ENCODE measurements at places on chromosomes 1 and 21.

DNA sequence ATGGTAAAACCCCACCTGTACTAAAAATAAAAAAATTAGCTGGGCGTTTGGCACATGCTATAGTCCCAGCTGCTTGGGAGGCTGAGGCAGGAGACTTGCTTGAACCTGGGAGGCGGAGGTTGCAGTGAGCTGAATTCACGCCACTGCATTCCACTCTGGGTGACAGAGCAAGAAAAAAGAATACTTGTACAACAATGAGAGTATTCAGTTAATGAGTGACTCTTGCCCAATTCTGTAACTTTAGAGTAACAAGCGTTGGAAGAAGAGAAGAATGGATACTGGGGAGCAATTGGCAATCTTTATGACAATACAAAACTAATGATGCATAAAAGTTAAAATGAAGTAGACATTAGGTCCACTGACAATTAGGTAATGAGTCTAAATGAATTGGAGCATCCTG lies 10.5 kb downstream of the ANXA9 start:
- DNase-seq: no peak

GRCh38 chr21:38637161-38637560 lies 138.9 kb upstream of the ERG start:
- no peak for DNase-seq

DNA sequence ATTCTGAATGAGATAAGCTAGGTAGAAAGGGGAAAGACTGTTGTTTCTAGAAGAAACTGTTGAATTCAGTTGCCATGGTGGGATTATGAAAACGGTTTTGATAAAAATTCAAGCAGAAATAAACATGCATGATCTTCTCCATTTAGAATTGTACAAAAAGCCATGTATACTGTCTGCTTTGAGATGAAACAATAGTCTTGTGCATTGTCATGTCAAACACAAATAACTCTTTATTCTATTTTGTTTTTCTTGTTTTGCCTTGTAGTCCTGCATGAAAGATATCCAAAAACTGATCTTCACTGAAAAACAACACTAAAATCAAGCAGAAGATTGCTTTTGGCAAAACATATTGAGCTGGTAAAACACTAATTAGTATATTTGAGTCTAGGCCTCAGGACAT lies 659.9 kb downstream of the LTN1 start:
- DNase-seq: no peak

- peak; percentile 43 for DNase-seq
Measured at GRCh38 chr1:81478219-81478618, 322.5 kb upstream of the ADGRL2 start.

GRCh38 chr1:212688341-212689047 lies 11.1 kb downstream of the BATF3 start:
- DNase-seq: no peak

GRCh38 chr1:147758379-147759100 lies 1.9 kb downstream of the GJA5 start:
- no peak for DNase-seq

DNA sequence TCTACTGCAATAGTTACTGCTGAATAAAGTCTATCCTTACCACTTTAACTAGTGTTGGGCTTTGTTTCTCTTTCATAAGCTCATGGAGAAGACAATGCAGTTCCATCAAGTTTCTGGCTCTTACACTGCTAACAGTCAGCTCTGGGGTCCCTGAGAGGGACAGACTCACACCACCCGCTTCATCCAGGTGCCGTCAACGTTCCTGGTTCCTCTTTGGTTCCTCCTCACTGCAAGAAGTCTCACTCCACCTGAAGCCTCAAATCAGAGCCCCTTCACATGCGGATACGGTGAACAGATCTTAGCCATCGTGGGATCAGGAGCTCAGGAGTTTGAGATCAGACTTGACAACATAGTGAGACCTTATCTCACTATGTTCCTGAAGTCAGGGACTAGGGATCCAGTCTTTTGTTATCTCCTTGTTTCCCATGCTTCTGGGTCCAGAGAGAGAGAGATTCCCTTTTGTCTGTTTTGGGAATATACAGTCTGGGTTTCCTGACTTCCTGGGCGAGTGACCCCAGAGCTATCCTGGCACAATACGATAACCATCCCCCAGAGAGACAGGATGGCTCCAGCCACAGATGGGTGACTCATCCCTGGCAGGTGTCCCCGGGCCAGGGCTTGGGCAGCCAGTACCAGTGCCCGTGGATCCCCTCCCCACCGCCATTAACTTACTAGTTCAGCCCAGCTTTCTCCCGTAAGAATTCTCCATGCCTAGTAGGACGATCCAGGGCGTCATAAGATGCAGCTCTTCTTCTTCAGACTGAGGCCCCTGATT lies 14.3 kb upstream of the PCP4 start:
- no peak for DNase-seq

DNA sequence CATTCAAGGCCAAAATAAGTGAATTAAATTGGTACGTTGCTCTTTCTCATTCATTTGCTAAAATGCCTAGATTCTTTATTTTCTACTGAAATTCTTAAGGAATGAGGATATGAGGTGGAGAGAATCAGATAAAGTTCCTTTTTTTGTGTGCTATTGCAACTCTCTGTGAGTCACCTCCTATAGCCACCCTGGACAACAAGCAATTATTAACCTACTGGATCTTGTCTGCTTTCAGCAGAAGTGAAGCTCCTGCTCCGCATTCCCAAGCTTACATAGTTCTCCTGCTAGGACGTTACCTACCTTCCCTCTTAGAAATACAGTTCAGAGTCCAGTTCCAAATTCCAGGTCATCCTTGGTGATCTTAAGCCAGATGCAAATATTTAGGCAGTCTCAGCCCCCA lies 4.8 kb upstream of the KCNJ6 start:
- no peak for DNase-seq

- DNase-seq: no peak
Measured at GRCh38 chr1:80917225-80917624, 883.5 kb upstream of the ADGRL2 start.

GRCh38 chr1:36372617-36373016 lies 13.1 kb downstream of the STK40 start:
- DNase-seq: no peak

DNA sequence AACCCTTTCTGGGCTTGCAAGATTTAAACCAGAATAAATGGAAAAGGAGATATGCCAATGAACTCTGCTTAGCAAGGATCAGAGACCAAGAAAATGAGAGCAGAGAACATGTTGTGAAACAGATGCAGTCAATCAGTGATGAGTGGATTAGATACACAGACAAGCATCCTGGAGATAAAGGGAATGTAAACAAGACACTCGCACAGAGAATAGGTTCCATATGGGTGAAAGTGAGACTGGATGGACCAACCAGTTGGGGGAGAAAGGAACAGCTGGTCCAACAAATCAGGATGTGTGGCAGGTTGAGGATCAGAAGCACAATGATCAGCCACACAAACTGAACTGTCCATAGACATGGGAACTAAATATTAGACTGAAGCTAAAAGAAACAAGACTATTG lies 338.2 kb downstream of the ASTN1 start:
- peak; percentile 72 for DNase-seq

DNA sequence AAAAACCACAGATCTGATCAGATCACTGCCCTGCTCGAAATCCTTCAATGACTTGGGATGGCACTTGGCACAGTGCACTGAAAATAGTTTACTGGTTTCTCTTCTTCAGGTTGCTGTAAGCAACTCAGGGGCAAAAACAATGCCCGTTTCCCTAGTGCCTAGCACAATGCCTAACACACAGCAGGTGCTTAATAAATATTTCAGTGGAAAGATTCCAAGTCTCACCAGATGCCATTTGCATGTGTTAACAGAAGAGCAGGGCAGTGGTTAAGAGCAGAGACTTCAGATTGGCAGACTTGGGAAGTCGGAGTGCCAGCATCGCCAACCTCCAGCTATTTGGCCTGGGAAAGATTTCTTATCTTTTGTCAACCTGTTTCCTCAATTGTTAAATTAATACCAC lies 10.9 kb upstream of the METTL25B start:
- no peak for DNase-seq

DNA sequence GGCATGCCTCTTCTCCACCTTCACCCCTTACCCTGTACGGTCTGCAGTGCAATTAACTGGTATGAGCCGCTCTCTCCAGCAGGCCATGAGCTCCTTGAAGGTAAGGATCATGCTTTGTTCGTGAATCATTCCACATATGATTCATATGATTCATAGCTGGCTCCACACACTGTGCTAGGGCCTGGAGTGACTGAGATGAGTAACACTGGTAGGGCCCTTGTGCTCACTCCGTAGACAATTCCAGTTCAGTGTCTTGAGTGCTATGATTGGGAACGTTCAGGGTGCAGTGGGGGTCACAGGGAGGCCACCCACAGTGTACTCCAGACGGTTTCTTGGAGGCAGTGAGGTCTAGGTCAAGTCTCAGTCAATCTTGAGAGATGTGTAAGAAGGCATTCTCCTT lies 239.8 kb downstream of the LMX1A start:
- no peak for DNase-seq

DNA sequence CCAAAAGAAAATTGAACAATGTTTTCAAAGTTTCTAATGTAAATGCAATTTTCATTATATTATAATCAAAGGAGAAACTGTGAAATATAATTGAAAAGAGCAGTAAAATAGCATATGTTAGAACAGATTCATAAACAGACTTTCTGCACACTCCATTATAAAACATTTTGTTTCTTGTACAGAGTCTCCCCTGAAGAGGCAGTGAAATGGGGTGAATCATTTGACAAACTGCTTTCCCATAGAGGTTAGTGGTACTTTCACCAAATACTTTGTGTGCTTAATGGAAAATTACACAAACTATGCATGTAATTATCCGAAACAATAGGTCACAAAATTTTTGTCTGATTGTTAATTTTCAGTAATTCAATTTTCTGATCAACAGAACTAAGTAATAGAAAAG lies 1.9 kb downstream of the RGS18 start:
- no peak for DNase-seq

- DNase-seq: no peak
Measured at GRCh38 chr1:66758241-66758755, 6.0 kb downstream of the DYNLT5 start.

- DNase-seq: no peak
Measured at GRCh38 chr1:154348429-154349076, 23.2 kb downstream of the ATP8B2 start.

GRCh38 chr1:8314346-8315280 lies 3.3 kb upstream of the SLC45A1 start:
- peak; percentile 71 for DNase-seq

- DNase-seq: peak; percentile 46
Measured at GRCh38 chr1:171742577-171742922, 685 bp upstream of the VAMP4 start.

GRCh38 chr1:19819701-19820100 lies 4.6 kb upstream of the RNF186 start:
- DNase-seq: no peak

DNA sequence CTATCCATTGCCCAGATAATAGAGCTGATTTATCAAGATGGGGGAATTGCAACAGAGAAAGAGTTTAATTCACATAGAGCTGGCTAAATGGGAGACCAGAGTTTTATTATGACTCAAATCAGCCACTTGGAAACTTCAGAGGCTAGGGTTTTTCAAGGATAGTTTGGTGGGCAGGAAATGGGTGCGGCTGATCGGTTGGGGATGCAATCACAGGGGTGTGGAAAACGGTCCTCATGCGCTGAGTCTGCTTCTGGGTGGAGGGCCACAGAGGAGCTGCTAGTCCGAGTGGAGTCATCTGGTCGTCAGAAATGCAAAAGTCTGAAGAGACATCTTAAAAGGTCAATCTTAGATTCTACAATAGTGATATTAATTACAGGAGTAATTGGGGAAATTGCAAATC lies 32.0 kb upstream of the FAM89A start:
- no peak for DNase-seq

GRCh38 chr1:67261680-67262079 lies 46.0 kb upstream of the IL12RB2 start:
- no peak for DNase-seq

DNA sequence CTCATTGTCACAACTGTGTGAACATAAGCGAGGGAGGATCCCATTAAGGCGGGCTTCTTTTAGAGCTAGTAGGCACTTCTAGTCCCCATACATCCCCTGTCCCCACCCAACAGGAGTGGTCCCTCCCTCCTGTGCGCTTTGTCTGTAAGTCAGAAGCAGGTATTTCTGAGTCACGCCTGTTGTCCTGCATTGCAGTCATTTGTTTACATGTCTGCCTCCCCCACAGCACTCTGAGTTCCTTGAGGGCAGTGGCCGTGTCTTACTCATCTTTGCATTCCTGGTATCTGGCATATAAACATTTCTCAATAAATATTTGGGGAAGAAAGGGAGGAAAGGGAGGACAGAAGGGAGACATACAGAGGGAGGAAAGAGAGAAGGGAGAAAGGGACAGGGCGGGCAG lies 40.3 kb downstream of the PLEKHA6 start:
- no peak for DNase-seq

DNA sequence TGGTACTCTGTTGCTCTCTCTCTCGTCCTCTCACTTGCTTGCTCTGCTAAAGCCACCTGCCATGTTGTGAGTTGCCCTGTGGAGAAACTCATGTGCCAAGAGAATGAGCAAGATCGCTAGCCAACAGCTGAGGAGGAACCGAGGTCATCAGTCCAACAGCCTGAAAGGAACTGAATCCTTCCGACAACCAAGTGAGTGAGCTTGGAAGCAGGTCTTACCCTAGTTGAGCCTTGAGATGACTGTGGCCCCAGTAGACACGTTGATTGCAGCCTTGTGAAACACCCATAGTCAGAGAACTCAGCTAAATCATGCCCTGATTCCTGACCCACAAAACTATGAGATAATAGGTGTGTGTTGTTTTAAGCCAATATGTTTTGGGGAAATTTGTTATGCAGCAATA lies 48.1 kb upstream of the BACH1 start:
- DNase-seq: no peak

- no peak for DNase-seq
Measured at GRCh38 chr1:199404976-199405375, 622.5 kb upstream of the NR5A2 start.

- no peak for DNase-seq
Measured at GRCh38 chr1:168374566-168374965, 93.9 kb downstream of the TBX19 start.

DNA sequence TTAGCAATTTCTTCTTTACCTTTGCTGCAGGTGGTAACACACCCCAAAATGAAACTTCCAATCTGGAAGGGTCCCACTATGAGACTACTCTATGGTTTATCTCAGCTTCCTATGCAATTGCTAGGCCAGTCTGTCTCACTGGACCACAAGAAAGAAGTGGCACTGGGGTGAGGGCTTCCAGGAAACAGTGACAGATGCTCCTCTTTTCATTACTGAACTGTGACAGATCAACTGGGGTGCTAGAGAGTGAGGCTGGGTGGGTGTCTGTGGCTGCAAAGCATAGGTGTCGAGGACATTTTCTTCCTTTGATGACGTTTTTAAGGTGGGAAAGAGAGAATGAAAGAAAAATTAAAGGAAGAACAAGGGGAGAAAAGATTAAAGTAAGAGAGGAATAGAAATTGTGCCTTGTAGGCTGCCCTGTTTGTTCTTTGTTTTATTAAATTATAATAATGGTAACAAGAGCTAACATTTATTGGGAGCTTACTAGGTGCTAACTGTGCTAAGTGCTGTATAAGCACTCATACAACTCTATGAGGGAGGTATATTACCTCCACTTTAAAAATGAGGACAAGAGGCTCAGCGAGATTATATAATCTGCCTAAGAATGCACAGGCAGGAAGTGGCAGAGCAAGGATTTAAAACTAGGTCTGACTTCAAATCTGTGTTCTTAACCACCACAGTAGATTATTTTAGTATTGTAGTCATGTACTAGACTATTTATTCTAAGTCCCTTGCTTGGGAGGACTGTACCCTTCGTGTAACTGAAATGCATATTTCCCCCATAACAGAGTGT lies 27.8 kb upstream of the DMRTA2 start:
- no peak for DNase-seq

GRCh38 chr1:165898837-165899236 lies 71.4 kb downstream of the UCK2 start:
- no peak for DNase-seq

- no peak for DNase-seq
Measured at GRCh38 chr1:93705892-93706500, 24.4 kb upstream of the BCAR3 start.
